HEK293T (cell line): ENCODE measurements at places on chromosomes 6 and 20.

GRCh38 chr20:63319164-63320040 lies 26.4 kb downstream of the COL20A1 start:
- no peak for DNase-seq

DNA sequence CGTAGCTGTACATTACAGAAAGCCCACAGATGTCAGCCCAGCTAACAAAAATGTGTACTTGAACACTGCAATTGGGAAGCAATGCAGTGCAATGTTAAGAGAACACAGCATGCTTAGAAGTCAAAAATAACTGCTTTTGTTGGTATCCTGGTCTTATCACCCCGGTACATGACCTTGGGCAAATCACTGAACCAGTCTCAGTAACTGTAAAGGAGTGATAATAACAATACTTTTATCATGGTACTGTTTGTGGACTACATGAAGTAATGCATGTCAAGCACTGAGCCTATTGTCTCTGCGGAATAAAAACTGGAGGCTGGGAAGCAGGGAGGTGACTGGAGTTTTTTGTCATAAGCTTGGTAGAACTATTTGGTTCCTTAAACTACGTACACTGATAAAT lies 44.7 kb upstream of the SPDEF start:
- no peak for DNase-seq

DNA sequence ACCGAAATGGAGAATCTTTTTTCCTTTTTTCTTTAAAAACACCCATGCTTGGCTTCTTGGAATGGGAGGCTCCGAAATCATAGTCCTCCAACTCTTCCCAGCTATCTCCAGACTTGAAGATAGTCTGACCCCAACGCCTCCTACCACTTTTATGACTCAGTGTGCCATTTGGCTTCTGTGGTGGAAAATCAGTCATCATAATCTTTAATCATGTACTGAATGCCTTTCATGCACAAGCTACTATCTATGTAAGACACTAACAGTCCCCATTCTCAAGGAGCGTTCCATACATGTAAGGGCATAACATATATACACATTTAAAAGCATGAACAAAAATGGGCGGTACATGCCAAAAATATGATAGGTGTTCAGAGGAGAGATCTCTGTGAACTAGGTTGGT lies 44.1 kb downstream of the TMEM14B start:
- no peak for DNase-seq

- no peak for DNase-seq
These were observed 119.8 kb downstream of the COL12A1 start for GRCh38 chr6:75085931-75086635.

- no peak for DNase-seq
These were observed 8.1 kb upstream of the CSE1L start for GRCh38 chr20:49037962-49038387.
